ENCODE measurements at places on chromosomes 5 and 9.

DNA sequence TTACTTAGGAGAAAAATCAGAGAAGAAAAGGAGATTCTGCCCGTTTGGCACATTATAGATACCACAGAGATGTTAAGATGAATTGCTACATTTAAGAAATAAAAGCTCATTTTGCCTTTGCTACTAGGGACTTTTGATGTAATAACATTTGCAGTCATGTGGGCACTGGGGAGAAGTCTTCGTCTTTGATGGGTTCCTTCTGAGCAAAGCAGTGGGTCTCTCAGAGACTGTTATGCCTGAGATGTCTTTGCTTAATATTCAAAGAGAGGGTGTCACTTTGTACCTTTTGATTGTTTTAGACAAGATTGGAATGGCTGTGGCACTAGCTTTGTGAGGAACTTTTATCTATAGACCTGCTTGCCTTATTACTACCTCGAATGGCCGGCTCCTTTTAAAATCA lies 25.0 kb downstream of the SLC25A25 start:
- DNase-seq = no peak

DNA sequence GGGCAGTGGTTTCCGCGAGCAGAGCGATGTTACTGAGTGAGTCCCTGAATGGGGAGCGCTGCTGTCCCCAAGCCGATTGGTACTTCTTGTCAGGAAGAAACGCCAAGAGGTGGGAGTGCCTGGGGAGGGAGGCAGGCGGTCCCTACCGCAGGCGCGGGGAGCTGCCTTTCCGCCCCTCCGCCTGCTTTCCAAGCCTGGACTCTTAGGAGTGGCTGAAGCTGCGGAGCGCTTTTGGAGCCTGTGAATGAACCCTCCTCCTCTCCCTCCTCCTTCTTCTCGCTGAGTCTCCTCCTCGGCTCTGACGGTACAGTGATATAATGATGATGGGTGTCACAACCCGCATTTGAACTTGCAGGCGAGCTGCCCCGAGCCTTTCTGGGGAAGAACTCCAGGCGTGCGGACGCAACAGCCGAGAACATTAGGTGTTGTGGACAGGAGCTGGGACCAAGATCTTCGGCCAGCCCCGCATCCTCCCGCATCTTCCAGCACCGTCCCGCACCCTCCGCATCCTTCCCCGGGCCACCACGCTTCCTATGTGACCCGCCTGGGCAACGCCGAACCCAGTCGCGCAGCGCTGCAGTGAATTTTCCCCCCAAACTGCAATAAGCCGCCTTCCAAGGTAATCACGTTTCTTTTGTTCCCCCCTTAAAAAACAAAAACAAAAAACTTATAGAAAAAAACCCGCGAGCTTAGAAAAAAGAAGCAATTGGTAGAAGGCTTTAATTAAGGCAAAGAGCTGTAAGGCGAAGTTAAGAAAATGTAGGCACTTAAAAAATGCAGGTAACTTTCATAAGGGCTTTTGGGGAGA lies at the start of gene VCAN:
VCAN (plus strand) TSS at position 340 of the 808 bp plus-strand sequence. CDS start 11,775 bp downstream, outside the sequence.
- no peak for DNase-seq

- no peak for DNase-seq
These were observed 6.6 kb upstream of the UBQLN1 start for GRCh38 chr9:83714329-83714728.

DNA sequence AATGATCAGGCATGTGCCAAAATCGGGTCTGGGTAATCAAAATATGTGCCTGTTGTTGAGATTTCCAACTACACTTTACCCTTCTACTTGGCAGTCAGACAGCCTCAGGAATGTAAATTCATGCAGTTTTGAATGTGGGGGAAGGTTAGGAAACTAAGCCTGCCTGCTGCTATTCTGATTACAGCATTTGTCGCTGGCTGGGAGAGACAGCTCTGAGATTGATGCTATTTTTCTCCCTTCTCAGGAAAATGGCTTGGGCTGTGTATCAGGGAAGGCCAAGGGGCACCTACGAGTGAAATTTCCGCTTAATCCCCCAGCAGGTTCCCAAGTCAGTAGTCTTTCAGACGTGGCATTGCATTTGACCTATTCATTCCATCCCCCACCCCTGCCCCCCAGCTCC lies 3.6 kb upstream of the RGS7BP start:
- DNase-seq = no peak

DNA sequence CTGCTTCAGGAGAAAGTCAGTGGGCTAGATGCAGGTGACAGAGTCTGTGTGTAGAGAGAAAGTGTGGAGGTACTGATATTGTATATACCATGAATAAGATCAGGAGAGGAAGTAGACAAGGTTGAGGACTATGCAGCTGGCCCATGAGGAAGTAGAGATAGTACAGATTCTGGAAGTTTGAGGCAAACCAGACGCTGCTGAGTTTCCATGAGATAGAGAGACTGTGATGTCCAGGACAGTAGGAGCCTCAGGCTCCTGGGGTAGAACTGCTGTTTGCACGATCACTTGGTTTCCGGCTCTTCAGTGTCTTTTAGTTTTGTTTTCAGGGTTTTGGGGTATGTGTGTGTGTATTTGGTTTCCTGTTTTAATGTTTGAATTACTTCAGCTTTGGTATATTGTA lies 13.6 kb downstream of the OTULINL start:
- DNase-seq = no peak

DNA sequence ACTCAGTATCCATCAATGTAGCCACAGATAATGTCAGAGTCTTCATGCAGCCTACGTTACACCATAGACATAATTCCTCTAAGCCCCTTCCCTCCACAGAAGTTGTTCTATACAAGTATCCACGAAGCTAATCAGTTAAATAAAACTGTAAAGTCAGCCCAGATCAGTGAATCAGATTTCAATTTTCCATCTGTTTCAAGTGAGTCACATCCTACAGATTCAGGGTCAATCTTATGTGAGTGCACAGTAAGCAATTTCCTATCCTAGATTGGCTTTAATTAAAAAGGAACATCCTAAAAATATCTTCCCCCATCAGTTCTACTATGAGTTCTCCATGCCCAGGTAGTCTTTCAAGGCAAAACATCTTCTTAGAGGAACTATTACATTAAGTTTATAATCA lies 402.5 kb downstream of the EFNA5 start:
- no peak for DNase-seq

GRCh38 chr5:156340893-156341292 lies 13.9 kb downstream of the SGCD start:
- no peak for DNase-seq

- no peak for DNase-seq
These were observed 114.4 kb downstream of the DROSHA start for GRCh38 chr5:31417512-31417911.

- no peak for DNase-seq
These were observed 6.0 kb downstream of the RALGDS start for GRCh38 chr9:133114886-133115603.

DNA sequence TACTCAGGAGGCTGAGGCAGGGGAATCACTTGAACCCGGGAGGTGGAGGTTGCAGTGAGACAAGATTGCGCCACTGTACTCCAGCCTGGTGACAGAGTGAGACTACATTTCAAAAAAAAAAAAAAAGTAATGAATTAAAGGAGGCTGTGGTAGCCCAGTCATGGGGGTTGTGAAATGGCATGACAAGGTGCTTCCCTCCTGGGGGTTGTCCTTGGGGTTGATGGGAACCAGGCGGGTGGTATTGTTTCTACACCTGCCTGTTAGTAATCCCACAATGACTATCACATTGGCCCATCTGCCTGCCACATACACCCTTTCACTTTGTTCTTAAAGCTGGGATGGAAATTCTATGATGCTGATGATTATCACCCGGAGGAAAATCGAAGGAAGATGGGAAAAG lies 5.6 kb downstream of the IDNK start:
- DNase-seq = no peak

DNA sequence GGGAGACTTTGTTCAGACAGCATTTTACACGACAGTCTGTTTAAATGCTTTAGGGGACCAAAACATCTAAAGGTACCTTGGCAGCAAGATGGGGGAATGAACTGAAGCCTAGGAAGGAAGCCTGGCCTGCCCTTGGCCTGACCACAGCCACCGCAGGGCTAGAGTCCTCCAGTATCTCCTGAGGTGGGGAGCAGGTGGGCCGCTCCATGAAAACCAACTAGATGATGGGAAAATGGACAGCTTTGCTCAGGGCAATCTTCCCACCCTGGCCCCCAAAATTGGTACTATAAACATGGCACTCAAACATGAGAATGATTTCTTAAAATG lies 153.3 kb downstream of the AUH start:
- DNase-seq = no peak

GRCh38 chr9:113598883-113599282 lies 135.4 kb downstream of the RGS3 start:
- DNase-seq = no peak

GRCh38 chr9:92644278-92644677 lies 25.7 kb downstream of the IPPK start:
- no peak for DNase-seq

- no peak for DNase-seq
These were observed 121.7 kb upstream of the ADCY2 start for GRCh38 chr5:7274203-7274602.

DNA sequence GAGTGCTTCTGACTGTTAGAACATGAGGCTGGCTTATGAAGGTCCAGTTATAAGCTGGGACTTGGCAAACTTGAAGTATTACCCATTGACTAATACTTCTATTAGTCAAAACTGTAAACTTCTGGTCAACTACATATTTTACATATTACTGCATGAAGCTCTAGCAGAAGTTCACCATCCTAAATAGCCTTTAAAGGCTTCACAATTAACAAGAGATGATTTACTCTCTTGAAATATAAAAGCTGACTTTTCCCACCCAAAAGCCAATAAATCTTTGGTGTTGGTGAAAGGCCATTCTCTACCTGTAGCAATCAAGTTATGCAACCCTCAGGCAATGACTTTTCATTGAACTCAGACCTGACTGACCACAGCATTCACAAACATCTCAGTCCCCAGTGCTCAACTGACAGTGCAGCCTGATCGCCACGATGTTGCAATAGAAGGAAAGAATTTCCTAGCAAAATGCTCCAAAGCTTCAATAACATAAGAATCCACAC lies 345.6 kb downstream of the EBF1 start:
- no peak for DNase-seq

- no peak for DNase-seq
These were observed 9.0 kb downstream of the MOCS2 start for GRCh38 chr5:53100606-53101005.

DNA sequence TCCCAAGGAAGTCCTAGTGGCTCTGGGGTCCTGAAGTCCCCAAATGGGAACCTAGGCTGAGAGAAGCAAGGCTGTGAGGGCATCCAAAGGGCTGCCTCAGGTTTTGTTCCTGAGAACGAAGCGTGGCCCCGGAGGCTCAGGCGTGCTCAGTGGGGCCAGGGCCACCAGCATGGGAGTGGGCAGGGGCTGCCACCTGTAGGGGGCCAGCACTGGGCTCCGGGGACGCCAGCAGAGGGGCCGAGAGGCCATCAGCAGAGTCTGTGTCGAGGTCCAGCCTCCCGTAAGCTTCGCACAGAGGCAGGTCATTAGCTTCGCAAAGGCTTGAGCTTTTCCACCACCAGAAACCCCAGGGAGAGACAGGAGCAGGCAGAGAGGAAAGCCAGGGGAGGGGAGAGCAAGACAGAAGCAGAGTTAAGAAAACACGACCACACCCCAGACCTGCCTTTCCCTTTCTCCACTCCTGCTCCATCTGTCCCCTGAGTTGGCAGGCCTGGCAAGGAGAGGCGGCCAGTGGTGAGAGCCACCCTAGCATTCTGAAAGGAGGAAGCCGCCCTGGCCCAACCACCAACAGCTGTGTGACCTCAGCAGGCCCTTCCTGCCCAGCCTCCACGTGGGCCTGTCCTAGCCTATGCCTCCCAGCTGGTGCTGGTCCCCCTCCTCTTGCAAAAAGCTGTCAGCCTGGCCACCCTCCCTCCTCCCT lies 5.5 kb upstream of the SURF6 start:
- DNase-seq = no peak

DNA sequence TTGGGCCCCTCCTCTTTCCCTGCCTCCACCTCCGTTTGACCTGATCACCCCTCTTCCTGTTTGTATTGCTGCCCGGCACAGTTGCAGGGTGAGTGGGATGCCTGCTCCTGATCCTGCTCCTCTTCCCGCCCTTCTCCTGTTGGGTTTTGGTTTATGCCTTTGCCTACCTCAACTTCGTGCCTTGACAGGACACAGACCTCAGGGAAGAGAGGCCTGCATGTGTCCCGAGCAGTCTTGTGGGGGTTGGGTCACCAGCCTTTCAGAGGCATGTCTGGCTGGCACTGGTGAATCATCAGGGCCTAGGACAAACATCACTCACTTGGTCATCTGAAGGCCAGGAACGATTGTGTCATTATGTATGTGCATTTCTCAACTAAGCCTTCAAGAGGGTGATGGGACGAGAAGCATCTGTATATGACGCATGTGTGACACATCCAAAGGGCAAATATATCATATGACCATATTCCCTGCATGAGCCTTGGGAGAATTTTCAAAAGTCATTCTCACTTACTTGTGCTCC lies 56.9 kb downstream of the NPR3 start:
- DNase-seq = peak; percentile 80

DNA sequence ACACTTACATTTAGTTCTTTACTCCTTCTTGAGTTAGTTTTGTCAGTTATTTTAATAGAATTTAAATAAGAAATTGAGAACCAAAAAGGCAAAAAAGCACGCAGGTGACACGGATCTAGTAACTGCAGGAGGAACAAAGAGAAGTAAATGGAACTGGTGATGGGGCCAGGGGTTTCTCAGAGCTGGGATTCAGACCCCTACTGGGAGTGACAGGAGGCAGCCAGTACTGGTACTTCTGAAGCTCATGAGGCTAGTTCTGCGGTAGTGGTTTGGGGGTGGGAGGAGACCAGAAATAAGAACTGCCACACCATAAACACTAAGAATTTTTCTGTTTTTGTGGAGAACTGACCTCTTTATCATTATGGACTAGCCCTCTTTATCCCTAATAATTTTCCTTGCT lies 48.2 kb downstream of the OXCT1 start:
- DNase-seq = no peak

GRCh38 chr9:82456642-82457041 lies 468.1 kb downstream of the SPATA31D1 start:
- no peak for DNase-seq

GRCh38 chr5:78537821-78538220 lies 110.8 kb downstream of the LHFPL2 start:
- peak; percentile 22 for DNase-seq

DNA sequence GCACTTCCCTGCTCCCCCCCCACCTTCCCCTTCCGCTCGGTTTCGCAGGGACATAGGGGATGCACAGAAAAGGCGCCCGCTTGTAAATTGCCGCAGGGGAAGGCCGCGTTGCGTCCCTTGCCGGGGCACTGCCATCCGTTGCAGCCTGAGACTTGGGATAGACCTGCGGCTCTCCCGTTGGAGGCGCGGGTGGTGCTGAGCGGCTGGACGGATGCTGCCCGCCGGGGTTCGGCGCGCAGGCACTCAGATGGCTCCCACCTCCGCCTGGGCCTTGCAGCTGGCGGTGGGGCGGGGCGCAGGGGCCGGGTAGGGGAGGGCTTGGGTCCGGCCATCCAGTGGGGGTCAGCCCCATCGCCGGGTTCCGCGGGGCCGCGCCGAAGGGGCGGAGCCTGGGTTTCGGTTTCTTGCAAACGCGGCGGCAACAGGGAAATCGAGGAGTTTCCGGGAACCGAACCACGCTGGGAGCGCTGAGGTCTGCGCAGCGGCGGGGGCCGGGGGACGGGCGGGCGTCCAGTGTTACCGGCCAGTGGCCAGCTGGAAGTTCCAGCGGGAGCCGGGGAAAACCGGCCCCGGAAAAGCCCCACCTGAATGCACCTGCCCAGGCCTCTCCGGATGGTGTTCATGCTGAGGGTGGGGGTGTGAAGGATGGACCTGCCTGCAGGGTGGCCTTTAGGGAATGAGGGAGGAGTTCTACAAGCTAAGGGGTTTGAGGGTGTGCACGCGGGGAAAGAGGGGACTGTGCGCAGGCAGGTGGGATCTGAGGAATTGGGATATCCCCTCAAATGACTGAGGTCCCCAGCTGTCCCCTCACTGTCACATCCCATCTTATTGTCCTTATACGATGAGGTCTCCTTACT lies 6.3 kb upstream of the IRF1 start:
- DNase-seq = peak; percentile 64

Data from HepG2 (cell line).